ENCODE measurements at places on chromosomes 16 and 17.

GRCh38 chr17:82013341-82013740, 9.3 kb downstream of the CENPX start:
- no peak for DNase-seq

GRCh38 chr16:76194616-76195015, 82.6 kb upstream of the CNTNAP4 start:
- DNase-seq, result no peak

- DNase-seq, result no peak
Observed at GRCh38 chr16:5580772-5581171, 483.2 kb upstream of the EEF2KMT start.

- DNase-seq, result no peak
Observed at GRCh38 chr17:39236981-39237441, 11.3 kb upstream of the STAC2 start.

- DNase-seq, result no peak
Observed at GRCh38 chr16:10210944-10211343, 28.7 kb upstream of the GRIN2A start.

GRCh38 chr16:56871172-56871593, 6.2 kb downstream of the SLC12A3 start:
- DNase-seq, result no peak

All from activated T-cell treated with anti-CD3 and anti-CD28 coated beads, Interleukin-2, amount 50 U/mL, for 48 hours (primary cell).